ENCODE measurements at places on chromosomes 12 and 14.
A peak's percentile ranks its signal among the peaks of the same experiment; 100 is the strongest.

DNA sequence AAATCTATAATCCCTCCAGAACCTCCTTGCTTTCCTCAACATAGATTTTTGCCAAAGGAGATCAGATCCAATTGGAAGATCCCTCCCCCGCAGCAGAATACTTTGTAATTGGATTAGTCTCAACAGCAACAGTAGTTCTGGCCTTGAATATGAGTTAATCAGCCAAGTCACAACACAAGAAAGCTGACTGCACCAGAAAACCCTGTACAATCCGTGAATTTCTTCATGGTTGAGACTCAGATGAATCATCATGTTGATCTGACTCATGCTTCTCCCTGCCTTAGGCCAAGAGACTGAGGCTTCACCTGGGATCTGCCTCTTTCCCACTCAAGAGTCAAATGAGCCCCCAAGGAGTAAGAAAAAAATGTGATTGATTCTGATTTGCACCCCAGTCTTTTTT, 3.0 kb upstream of the METTL17 start:
- DNase-seq, result no peak

DNA sequence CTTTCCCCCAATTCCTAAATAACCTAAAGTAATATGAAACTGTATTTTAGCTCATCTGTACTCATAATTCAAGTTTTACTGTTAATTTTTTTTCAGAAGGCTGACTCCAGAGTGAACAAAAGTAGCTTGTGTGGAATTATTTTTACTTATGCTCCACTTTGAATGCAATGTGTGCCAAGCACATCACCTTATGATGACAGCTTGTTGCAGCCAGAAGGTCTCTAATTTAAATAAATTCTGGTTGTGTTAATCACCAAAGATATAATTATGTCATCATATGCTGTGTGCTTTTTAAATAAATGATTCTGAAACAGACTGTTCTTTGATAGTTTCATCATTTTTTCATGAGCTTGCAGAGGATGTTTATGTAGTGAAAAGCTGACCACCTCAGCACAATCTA, 283.1 kb downstream of the TMEM117 start:
- DNase-seq, result no peak

DNA sequence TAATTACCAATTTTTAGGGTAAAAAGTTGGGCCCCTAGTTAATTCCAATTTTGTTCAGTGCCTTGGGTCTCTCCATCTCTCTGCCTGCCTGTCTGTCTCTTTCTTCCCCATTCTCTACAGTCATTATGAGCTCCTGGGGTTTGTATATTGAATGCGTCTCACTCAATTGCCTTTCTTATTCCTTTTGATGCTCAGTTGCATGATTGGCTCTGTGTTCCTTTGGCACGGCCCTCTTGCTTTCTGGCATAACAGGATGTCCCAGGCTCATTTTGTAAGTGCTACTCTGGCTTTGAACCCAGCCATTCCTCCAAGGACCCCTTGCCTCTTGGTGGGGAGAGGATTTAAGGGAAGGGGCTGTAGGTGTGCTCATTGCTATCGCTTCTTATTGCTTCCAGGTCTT, 35.6 kb downstream of the ZNF664 start:
- no peak for DNase-seq

DNA sequence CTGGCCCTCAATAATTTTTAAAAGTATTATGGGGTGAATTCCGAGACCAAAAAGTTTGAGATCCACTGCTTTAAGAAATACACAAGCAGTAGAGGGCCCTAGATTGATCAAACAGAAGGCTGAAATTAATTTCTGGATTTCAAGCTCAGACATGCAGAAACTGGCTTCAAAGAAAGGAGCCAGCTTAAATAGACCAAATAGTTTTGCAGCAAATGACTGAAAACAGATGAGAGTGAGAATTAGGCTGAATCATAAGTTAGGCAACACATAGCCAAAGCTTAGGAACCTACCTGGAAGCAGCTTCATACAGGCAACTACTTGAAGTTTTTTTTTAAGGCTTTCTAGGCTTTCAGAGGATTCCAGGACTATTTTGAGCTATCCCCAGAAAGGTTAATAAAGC, 12.4 kb downstream of the ATF7 start:
- no peak for DNase-seq

DNA sequence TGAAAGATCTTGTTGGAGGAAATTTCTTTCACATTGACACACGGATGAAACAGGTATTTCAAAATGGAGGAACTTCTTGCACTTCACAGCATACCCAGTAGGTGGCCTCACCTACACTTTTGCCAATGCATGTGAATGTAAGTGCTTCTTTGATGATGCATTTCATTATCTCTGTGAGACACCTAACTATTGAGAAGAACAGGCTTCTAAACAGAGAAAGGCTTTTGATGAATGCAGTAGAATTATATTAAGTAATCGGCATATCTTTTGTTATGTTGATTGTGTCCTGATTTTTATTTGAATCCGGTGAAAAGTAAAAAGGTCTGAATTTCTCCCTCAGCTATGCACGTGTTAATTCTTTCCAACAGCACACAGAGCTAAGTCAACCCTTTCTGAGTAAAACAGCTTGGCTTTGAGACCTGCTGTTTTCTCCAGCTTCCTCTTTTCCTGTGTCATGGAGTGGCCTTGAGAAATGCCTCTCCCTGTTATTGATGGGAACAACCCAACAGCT, 399.0 kb downstream of the NAV3 start:
- peak; percentile 8 for DNase-seq

- DNase-seq, result no peak
Observed at GRCh38 chr12:6266971-6267721, 43.3 kb upstream of the PLEKHG6 start.

DNA sequence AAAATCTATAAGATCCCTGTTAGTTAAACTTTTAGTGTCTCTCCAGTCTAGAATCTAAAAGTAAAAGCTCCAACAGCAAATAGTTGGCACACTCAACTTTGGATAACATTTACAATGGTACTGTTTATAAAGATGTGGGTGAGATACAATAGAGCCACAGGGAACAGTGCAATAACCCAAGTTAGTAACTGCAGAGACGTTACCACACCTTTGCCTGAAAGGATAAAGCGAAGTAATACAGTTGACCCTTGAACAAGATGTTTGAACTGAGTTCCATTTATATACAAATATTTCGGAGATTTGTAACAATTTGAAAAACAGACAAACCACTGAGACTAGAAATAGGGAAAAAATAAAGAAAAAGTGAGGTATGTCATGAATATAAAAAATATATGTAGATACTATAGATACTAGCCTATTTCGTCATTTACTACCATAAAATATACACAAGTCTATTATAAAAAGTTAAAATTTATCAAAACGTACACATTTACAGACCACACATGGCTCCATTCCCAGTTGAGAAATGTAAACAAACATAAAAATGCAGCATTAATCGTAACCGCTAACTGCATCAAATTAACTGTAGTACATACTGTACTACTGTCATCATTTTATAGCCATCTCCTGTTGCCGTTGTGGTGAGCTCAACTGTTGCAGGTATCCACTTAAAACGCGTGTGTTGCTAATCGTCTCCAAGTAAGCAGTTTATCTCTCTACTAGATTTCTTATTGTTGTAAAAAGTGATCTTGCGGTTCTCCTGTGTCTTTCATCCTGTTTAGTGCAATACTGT, 56.5 kb upstream of the HIF1A start:
- no peak for DNase-seq

Measured in GM13977 (cell line).